ENCODE measurements at places on chromosomes 1 and 21.
A peak's percentile ranks its signal among the peaks of the same experiment; 100 is the strongest.

DNA sequence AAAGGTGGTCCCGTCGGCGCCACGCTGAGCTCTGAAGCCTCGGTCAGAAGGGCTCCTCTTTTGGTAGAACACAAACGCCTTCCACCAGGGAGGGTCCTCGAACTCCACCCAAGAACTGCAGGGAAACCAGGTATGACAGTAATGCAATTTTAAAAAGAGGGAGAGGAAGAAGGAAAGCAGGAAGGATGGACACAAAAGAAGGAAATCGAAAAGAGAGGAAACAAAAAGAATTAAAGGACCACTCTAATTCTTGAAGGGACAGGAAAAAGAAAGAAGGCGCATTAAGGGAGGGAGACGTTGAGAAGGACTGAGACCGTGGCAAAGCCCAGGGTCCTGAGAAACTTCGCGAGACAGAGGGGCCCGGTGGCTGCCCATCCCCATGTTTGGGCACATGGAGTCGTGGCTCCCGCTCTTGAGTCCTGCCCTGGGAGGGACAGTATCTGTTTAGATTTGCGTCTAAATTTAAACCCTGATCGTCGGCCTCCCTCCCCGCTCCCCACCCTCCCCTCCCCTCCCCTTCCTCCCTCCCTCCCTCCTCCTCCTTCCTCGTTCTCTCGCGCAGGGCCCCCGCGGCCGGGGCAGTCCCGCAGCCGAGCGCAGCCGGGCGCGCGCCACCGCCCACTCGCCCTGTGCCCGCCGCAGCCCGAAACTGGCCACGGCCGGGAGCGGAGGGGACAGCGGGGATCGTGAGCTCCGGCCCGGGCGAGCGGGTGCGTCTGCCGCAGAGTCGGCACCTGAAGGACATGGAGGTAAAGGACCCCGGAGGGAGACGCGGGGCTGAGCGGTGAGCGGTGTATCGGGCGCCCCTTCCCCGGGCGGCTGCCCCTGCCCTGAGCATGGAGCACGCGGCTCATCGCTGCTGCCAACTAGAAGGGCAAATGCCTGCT lies at the start of gene RCSD1:
TSS of gene RCSD1 (plus strand) at position 552 of the 887 bp plus-strand sequence. CDS start at position 744, 192 bp downstream.
- no peak for DNase-seq

- DNase-seq = no peak
Measured at GRCh38 chr1:152907686-152908601, at the start of gene IVL. Gene IVL, plus strand, starts transcription at chr1:152908546. Its CDS starts 1,252 bp downstream, at chr1:152909798.

DNA sequence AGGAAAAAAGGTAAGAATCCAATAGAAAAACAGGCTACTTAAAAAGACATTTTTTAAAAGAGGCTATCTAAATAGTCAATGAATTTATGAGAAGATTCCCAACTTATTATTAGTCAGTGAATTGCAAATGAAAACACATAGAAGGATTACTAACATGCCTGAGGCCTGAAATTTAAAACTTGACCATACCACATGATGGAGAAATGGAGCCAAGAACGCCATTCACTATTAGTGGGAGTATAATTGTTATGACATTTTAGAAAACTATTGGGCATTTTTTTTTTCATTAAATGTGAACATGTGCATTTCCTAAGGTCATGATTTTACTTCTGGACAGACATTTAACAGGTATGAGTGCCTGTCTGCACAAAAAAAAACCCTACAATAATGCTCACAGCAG lies 24.8 kb upstream of the OR2B11 start:
- DNase-seq = no peak

GRCh38 chr1:247906504-247907047 lies 11.2 kb downstream of the OR2W3 start:
- DNase-seq = no peak

- no peak for DNase-seq
Measured at GRCh38 chr1:224525411-224526040, 90.6 kb upstream of the CNIH3 start.

DNA sequence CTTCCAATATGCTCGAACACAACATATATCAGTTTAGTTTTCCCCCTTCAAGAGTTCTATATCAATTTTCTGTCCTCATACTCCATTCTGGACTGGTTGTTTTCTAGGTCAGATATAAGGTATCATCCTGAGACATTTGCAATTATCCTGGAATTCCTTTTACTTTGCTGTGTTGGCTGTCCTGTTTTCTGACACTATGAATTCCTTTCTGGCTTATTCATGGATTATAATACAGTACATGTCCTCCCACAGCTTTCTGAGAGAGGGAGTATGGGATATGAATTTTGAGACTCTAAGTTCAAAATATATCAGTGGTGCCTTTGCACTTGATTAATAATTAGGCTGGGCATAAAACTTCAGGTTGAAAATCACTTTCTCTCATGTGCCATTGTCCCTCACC lies 11.9 kb downstream of the PHTF1 start:
- DNase-seq = no peak

DNA sequence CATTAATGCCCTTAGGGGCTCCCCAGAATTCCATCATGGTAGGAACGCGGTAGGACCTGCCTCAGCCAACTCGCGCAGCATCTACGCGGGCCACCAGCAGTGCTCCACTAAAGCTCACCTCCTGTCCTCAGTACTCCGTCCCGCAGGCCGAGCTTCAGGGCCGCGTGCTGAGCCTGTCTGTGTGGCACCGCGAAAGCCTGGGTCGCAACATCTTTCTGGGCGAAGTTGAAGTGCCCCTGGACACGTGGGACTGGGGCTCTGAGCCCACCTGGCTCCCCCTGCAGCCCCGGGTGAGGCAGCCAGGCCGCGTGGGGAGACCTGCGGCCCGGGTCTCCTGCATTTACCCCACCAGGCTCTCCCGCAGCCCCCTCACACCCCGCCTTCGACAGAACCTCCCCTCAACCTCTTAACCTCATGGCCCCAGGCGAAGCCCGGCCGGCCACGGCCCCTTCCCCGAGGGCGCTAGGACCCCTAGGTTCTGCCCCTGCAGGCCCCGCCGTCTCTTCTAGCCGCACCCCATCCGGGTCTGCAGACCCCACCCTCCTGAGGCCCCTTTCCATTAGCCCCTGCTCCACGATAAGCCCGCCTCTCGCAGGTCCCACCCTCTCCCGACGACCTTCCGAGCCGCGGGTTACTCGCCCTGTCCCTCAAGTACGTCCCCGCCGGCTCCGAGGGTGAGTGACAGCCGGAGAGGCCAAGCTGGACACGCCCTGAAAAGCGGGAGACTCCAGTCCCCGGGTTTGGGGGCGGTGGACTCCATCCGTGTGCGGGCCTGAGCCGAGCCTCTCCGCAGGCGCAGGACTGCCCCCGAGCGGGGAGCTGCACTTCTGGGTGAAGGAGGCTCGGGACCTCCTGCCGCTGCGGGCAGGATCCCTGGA lies 9.1 kb downstream of the SYTL1 start:
- DNase-seq = no peak

DNA sequence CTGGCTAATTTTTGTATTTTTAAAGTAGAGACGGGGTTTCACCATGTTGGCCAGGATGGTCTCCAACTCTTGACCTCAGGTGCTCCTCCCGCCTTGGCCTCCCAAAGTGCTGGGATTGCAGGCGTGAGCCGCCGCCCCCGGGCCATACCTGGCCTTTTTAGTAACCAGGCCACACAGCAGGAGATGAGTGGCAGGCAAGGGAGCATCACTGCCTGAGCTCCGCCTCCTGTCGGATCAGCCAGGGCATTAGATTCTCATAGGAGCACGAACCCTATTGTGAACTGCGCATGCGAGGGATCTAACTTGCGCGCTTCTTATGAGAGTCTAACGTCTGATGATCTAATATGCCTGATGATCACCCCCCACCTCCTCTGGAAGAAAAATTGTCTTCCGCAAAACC lies 308.7 kb upstream of the PRMT6 start:
- no peak for DNase-seq

DNA sequence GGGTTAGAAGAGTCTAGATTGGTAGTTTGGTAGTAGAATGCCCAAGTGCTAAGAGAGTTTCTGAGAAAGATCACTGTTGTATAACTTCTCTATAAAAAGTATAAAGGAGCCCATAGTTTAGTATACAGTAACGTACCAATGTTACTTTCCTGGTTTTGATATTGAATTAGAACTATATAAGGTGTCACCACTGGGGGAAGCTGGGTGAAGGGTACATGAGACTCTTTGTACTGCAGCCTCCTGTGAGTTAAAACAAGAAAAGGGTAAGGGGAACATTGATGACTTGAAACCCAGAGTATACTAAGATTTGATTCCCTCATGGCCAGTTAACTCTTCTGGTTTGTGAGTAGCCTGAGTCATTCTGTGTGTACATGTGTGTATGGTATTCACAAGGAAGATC lies 129.8 kb downstream of the RPS6KC1 start:
- DNase-seq = no peak

DNA sequence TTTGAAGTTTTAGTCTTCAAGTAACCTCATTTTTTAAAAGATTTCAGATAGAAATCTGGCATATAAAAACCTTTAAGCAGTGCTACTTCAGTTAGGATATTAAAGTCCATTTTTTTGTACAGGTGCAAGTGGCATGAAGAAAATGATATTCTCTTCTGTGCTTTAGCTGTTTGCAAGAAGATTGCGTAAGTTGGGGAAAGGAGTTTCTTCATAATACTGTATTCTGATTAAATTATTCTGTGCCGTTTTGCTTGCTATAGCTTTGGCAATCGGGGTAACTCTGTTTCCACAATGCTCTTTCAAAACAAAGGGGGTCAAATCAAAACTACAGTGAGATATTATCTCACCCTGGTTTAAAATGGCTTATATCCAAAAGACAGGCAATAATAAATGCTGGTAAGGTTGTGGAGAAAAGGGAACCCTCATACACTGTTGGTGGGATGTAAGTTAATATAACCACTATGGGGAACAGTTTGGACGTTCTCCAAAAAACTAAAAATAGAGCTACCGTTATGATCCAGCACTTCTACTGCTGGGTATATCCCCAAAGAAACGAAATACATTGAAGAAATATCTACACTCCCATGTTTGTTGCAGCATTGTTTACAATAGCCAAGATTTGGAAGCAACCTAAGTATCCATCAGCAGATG lies 27.1 kb downstream of the MAEL start:
- DNase-seq = no peak

GRCh38 chr1:112715264-112716053 lies at the start of gene PPM1J:
Gene PPM1J, minus strand, starts transcription at chr1:112715332. Its CDS starts 31 bp downstream, at chr1:112715301.
- peak; percentile 87 for DNase-seq

- no peak for DNase-seq
Measured at GRCh38 chr1:163296504-163297263, 25.1 kb upstream of the NUF2 start.

GRCh38 chr1:101174722-101175121 lies 62.1 kb upstream of the S1PR1 start:
- no peak for DNase-seq

DNA sequence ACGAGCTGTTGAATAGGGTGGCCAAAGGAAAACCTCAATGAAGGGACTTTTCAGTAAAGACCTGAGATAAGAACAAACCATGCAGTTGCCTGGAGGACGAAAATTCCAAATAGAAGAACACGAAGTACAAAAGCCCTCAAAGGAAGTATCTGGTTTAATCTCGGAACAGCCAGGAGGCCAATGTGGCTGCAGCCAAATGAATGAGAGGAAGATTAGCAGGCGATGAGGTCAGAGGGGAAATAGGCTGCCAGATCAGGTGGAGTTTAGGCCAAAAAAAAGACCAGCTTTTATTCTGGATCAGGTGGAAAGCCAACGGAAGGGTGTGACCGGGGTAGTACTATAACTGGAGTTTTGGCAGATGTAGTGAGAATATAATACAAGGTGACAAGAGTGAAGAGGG lies 43.7 kb downstream of the SRSF11 start:
- no peak for DNase-seq
